Tibial nerve (tissue), 4 donors: ENCODE measurements at places on chromosomes 5 and 9. TPM values are rescaled to one million over a fixed set of nuclear protein-coding genes. Genes with fewer than 3 reads are reported as not detected.

Gene PMPCA
- total RNA-seq: 35.6 TPM

Gene ZNF483
- total RNA-seq: 10.1 TPM

Gene PCDHA3
- total RNA-seq: 0.98 TPM

Gene IL4
- total RNA-seq: not detected

Gene OTULINL
- 3.9 TPM for total RNA-seq

Gene DOK3
- total RNA-seq: 20.1 TPM

Gene PCDHGA5
- total RNA-seq: 8.2 TPM
